GM04504 (cell line): ENCODE measurements at places on chromosomes 7 and 10.

DNA sequence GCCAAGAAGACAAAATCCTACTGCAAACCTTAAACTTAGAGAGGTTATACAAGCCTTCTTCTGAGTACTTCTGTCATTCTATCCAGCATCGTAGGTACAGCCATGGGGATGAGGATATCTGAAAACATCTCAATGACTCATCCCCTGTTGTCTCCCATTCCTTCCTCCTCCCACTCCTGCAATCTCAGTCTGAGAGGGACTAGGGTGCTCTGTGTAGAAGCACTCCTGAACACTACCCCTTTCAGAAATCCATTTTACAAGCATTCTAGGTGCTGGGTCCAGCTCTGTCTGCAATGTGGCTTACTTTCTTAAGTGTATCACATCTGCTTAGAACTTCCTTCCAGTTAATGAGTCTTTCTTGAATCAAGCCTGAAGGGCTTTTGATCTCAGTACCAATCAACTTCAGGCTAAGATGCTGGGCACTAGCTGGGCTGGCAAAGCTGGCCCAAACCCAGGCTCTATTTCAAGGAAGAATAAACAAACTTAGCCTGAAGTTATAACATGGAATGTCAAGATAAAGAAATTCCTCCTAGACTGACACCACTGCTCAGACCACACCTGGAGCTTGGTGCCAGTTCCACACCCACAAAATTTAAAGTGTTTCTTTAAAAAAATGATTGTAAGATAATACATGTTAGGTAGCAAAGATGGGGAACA lies 270.3 kb upstream of the AOAH start:
- DNase-seq: no peak

GRCh38 chr7:90715067-90715466 lies 118.9 kb downstream of the CDK14 start:
- DNase-seq: no peak

DNA sequence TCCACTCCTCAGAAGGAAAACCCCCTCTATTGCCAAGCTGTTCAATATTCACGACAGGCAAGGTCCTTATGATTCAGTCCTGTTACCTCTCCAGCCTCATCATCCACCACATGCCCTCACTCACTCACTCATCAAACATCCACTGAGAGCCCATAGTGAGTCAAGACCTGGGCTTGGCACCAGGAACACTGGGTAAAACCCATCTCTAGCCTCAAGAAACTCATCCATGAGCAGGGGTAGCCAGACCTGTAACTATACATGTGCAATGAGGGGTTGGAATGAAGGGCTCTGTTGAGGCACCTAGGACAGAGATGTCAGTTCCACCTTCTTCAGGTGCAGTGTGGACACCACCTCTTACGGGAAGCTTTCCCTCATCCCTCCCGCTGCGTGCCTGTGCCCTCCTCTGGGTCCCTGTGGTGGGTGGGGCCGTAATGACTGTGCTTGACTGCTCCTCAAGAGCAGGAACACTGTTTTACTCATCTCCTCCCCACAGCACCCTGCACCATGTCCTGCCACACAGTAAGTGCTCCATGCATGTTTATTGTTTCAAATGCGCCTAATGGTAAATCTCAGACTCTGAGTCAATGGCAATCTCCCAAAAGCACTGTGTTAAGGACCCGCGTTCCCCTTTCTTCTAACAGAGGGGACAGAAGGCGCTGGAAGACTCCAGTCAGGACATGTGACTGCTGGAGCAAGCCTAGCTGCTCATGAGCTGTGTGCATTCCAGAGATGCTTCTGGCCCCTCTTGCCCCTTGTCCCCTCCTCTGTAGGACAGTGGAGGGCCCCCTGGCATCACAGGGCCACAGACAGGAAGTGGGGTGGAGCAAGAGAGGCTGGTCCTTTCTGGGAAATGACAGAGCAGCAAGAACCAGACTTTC lies 95.4 kb downstream of the HIPK2 start:
- peak; percentile 32 for DNase-seq

DNA sequence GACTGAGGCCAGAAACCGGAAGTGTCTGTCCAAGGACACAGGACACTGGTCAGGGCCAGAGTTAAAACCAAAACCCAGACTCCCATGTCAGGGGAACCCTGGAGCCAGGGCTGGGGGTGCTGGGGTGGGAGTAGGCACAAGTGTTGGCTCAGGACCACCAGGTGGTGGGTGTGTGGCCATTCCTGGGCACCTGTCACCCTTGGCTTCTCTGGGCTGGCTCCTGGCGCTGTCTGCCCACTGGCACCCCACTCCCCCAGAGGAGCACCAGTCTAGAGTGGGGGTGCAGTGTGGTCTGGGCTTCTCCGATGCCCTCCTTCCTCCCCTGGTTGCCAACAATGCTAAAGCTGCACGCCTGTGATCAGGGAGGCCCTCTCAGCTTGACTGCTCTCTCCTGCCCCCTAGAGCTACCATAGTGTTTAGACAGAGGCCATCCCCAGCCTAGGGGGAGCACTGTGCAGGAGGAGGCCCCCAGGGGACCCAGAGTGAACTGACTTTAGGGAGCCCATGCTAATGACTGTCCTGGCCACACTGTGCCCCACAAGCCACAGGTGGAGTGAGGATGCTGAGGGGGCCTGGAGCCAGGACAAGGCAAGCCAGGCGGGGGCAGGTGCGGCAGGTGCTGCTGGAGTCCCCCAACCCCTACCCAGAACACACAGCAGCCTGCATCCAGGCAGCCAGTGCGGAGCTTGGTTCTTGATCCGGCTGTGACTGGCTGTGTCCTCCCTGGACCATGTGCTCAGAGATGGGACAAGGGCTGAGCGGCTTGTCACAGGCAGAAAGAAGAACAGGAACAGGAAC lies 11.0 kb downstream of the RASGEF1A start:
- DNase-seq: no peak

- no peak for DNase-seq
Observed at GRCh38 chr7:33996899-33997298, 91.6 kb downstream of the BMPER start.

DNA sequence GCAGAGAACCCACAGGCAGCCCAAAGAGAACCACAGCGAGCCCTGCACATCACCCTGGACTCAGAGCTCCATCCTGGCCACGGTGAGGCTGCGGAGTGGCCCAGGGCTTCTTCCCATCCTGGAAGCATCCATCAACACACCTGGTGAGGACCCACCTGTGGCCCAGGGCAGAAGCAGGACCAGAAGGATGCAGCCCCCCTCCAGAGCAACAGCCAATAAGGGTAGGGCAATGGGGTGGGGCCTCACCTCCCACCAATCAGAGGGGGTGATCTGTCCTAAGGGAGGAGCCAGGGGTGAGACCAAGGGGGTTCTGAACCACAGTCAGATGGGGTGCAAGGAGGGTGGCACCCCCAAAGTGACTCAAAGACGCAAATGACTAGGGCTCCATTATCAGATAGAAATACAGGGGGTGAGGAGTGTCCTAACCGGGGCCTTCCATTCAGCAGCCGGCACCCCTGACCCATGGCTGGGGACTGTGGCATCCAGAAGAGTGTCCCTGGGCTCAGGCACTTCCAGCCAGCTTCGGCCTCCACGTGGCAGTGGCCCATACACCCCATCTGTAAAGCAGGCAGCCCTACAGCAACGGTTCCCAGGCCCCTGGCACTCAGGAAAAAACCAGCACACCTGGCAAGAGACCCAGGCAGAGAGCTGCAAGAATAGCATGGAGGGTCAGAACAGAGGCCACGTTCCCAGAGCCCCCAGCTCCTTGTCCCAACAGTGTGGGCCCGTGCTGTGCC lies 36.9 kb downstream of the STK32C start:
- no peak for DNase-seq

GRCh38 chr7:82056282-82056681 lies 286.4 kb upstream of the HGF start:
- no peak for DNase-seq
